NCI-H1930 (cell line): ENCODE measurements at places on chromosomes 2 and 18.

DNA sequence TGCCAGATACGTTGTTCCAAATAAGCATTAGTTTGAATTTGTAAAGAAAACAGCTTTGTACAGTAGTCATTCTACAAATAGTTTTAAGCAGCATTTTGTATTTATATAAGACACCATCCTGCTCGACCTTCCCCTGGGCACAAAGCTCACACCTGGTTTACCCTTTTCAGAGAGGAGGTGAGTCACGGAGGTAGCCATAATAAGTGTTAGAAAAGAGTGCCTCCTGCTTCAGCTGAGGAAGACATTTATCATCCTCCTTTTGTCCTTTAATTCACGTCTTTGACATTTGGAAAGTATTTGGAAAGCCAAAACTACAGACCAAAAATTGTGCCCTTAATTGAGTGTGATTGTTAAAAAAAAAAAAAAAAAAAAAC lies 6.8 kb downstream of the RAB12 start:
- DNase-seq: no peak

- no peak for DNase-seq
Measured at GRCh38 chr2:50752237-50752636, 279.7 kb downstream of the NRXN1 start.

GRCh38 chr2:227655454-227655853 lies 11.2 kb upstream of the SCYGR5 start:
- DNase-seq: no peak

DNA sequence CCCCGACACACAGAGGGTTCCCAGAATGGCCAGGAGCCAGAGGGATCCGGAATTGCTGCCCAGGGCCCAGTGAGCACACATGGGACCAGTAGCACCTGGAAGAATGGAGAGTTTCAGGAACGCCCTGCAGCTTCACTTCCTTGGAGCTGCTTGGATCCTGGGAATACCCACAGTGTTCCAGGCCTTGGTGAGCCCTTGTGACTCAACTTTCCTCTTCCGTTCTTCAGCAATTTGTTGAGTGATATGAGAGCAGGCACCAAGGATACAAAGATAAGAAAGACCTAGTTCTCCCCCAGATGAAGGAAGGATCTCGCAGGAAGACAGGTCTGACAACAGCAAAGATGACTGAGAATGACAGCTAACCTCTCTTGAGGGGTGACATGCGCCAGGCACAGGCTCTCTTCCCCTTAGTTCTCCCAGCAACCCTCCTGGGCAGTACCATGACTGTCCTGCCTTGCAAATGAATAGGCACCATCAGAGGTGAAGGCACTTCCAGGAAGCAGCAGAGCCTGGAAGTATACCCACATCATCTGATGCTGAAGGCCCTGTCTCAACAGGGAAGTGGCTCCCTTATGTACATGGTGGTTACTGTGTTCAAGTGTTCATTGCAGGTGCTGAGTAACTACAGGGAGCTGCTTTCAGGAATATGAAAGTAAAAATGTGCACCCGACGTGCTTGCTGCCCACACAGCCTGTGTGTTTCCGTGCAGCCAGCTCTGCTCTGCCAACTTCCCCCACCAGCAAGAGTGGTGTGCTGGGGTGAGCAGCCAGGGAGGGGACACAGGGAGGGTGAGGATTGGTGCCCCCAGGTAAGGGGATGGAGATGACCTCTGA lies 116.2 kb downstream of the STPG4 start:
- DNase-seq: no peak
